COLO829 (cell line): ENCODE measurements at places on chromosomes 3 and 15.
A peak's percentile ranks its signal among the peaks of the same experiment; 100 is the strongest.

GRCh38 chr15:99424978-99425656 lies 140.7 kb upstream of the MEF2A start:
- DNase-seq: peak; percentile 94

DNA sequence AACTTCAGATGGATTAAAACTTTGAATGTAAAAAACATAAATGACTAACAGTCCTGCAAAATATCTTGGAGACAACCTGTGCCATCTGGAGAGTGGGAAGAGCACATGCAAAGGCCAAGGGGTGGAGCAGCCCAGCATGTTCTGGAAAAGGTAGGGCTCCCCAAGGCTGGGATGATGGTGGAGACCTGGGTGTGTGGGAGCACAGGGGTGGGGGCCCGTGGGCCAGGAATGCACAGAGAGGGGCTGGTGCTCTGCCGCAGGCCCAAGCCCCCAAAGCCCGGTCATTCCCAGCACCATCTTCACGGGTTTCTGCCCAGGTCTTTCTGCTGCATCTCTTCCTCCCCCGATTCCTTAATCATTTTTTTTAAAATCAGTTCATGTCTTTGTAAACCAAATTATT lies 9.7 kb upstream of the GATA2 start:
- no peak for DNase-seq

- no peak for DNase-seq
Measured at GRCh38 chr15:49103002-49103401, 52.4 kb downstream of the COPS2 start.

DNA sequence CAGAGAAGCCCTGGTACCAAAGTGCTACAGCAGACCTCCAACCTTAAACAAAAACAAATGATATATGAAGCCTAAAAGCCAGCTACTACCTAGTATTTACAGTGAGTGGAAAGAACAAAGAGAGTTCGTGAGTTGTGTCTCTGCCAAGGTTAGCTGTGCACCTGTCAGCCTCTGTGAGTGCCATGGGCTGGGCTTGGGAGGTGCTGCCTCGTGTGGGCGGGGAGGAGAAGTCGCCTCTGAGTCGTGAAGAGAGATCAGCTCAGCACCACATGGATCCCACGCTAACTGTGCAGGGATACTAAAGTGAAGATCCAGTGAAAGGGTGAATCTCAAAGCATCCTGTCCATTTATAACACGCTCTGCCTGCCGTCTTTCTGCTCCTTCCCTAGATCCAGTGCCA lies 101.9 kb downstream of the CHDH start:
- DNase-seq: no peak

GRCh38 chr3:125957674-125958510 lies 11.1 kb upstream of the ROPN1B start:
- no peak for DNase-seq

GRCh38 chr3:5274091-5274490 lies 86.6 kb downstream of the EDEM1 start:
- no peak for DNase-seq

DNA sequence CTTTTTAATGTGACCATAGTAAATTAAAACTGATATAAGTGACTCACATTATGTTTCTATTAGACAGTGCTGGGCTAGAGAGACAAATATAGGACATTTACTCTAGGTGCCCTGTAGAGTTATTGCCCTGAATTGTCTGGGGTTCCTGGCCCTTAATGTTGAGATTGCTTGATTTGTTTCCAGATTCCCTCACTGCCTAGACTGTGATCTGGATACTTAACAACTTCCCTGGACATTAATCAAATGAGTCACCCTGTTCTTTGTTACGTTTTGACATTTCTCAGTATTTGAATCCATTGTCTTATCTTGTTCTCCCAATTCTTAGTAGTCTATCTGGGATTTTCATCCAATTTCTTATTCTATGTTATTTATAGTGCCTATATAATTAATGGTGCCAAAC lies 65.8 kb downstream of the DTWD1 start:
- no peak for DNase-seq

- DNase-seq: no peak
Measured at GRCh38 chr15:68410466-68411342, 21.3 kb downstream of the ITGA11 start.

GRCh38 chr3:187729598-187729997 lies 15.7 kb downstream of the BCL6 start:
- no peak for DNase-seq

DNA sequence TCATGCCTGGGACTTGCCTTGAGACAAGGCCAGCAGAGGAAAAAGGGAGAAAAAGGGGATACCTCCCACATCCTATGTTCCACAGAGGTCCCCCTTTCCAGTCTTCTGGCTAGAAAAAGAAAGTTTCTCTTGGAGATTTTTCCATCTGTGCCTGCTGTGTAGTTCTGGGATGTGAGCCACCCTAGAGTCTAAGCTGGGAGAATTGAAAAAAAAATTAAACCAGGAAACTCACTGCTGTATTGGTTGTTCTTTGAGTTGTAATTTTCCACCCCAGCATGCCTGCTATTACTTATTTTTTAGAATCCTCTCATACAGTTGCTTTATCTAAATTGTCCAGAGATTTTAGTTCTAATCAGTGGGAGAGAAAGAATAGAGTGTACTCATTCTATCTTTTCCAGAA lies 68.4 kb downstream of the SV2B start:
- no peak for DNase-seq
